Right ventricle myocardium inferior (tissue), 1 donor: ENCODE measurements at places on chromosomes 16 and 17.

GRCh38 chr17:8073627-8074484 is 13.7 kb downstream of the ALOX12B start:
- DNase-seq: peak; percentile 87

DNA sequence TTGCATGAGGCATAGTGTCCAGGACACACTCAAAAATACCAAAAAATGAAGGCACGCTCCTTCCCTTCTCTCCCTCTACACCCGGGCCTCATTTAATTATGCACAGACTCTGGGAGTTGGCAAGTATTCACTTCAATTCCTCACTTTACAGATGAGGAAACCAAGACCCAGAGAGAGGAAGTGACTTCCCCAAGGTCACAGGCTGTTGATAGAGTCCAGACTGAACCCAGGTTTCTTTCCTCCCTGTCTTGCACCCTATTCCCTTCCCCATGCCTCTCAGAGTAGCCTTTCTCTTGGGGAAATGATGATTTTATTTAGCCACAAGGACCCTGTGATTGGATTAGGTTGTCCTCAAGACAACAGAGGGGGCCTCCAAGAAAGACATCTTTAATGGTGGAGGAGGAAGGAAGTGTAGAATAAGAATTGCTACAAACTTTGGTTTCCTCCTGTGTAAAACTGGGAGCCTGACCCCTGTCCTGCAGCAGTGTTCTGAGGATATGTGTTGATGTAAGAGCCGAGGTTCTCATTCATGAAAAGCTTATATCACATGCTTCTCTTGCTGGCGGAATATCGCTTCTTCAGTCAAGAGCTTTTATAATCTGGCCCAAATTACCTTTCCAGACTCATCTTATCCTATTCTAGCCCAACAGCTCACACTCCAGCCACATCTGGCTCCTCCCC is 48.8 kb upstream of the SIAH1 start:
- no peak for DNase-seq

GRCh38 chr16:1305823-1306222 is 3.6 kb upstream of the UBE2I start:
- DNase-seq: no peak

- DNase-seq: no peak
Observed at GRCh38 chr16:84052071-84052622, 9.6 kb upstream of the SLC38A8 start.
